ENCODE measurements at places on chromosomes 7 and 10.

DNA sequence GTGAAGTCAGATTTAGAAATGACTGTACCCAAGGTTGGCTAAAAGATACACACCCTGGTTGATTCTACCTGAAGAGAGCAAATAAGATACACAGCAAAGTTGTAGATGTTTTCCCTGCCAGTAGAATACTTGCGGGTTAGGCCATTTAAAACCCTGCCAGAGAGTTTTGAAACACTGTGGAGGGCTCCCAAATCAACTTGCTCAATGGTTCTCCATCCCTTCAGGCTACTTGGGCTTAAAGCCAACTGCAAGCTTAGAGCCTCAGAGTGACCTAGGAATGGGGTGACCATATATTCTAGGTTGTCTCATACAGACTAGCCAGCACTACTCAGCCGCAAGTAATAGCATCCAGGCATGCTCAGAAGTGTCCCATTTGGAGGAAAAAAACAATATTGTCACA is 10.0 kb downstream of the CAV1 start:
- DNase-seq = no peak

DNA sequence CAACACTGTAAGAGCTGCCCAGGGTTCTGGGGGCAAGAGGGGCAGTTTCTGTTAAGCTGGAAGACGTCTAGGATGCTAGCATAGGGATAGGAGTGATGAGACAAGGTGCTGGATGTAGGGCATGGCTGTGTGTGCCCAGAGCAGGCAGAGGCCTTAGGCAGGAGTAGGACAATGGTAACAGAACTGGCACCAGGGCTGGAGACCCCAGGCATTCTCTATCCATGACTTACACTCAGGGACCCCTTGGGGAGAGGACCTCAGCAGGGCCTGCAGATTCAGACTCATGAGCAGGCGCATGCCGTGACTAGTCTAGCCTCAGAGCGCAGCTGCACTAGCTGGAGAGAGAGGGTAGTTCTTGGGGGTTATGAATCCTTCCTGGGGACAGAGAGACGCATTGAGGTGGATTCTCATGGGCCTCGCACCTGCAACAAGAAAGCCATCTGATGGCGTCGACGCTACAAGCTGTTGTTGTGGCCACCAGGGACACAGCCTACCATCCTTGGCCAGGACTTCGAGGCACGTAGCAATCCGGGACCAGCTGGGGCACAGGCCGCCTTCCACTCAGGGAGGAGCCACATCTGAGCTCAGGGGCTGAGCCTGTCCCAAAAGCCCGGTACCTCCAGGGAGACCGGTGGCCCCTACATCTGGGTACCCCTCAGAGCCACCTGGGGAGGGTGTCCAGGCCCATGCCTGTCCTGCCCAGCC is 474.1 kb downstream of the PTPRN2 start:
- DNase-seq = no peak

DNA sequence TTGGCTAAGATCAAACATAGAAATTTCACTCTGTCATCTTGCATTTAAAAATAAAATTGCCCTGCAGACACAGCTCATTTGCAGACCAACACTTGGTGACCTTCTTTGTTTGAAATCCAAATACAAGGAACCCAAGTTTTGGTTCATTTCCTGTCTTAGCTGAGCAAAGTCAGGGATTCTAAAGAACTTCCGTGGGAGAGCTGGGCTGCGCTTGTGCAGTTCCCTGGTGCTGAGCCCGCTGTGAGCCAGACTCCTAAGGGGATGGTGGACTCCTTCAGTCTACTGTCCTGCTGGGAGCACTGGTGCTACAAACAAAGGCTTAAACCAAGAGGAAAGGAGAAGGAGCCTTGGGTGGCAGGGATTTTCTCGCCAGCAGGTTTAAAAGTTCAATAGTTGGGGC is 60.0 kb downstream of the MYOF start:
- DNase-seq = no peak

DNA sequence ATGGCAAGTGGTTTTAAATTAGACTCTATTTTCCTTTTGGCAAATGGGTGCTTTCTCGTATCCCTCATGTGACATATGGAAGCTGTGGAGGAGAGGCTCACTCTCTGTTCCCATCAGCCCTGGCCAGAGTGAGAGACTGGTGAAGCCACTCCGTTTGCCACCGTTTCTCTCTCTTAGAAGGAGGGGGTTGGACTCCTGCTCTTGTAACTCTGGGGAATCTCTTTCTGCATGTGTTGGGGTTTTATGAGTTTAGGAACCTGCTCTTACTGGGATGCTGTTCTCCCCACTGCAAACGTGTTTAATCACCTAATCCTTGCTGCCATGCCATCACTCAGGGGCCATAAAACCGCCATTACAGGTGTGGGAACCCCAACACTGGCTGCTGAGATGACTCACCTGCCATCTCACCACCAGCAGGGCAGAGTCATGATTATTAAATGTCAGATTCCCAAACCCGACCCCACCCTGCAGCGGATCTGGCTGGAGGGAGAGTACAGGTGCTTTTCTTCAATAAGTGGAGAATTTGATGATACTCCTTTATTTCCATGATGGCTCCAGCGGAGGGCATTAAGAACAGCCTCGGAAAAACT is 103.2 kb downstream of the ADCY1 start:
- DNase-seq = no peak

GRCh38 chr7:134761266-134761665 is 18.2 kb upstream of the CALD1 start:
- no peak for DNase-seq

GRCh38 chr10:112769611-112770370 is 180.3 kb upstream of the TCF7L2 start:
- no peak for DNase-seq

DNA sequence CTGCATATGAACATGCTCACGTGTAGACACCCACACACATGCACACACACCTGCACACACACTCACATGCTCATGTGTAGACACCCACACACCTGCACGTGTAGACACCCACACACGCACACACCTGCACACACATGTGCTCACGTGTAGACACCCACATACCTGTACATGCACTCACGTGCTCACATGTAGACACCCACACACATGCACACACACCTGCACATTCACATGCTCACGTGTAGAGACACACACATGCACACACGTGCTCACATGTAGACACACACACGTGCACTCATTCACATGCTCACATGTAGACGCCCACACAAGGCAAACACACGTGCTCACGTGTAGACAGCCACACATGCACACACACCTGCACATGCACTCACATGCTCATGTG is 275.8 kb downstream of the PTPRN2 start:
- no peak for DNase-seq

GRCh38 chr10:101693651-101693977 is 1.4 kb downstream of the FBXW4 start:
- DNase-seq = no peak

- DNase-seq = no peak
These were observed 38.0 kb downstream of the CYTH3 start for GRCh38 chr7:6234384-6234783.

DNA sequence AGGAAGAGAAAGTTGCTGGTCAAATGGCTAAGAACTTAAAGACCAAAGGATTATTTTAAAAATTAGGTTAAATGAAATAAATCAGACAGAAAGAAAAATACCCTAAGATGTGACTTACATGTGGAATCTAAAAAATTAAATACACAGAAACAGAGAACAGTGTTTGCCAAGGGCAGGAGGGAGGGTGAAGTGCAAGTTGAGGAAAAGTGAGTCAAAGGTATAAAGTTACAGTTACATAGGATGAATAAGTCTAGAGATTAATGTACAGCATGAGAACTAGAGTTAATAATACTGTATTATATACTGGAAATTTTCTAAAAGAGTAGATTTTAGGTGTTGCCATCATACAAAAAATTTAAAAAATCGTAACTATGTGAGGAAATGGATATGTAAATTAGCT is 146.3 kb downstream of the MDFIC start:
- DNase-seq = no peak
